ENCODE measurements at places on chromosomes 1 and 21. TPM values are rescaled to one million over a fixed set of nuclear protein-coding genes. Genes with fewer than 3 reads are reported as not detected.

GRCh38 chr1:183590244-183591191, at the start of gene NCF2:
NCF2 (minus strand) TSS chr1:183590459; CDS start chr1:183590329, 130 bp downstream.
- no peak for DNase-seq

- DNase-seq: peak; percentile 61
These were observed 20.9 kb upstream of the RGL1 start for GRCh38 chr1:183783767-183784637.

BLACAT1 gene
- total RNA-seq: not detected

- no peak for DNase-seq
These were observed 48.7 kb downstream of the LHX4 start for GRCh38 chr1:180278596-180279395.

LCE3E gene
- total RNA-seq: not detected

RYR2 gene
- 0.06 TPM for total RNA-seq

FBXO44 gene
- total RNA-seq: 5.2 TPM

TRAPPC10 gene
- total RNA-seq: 21.4 TPM

GRCh38 chr1:211337430-211338223, 11.0 kb downstream of the TRAF5 start:
- DNase-seq: no peak

GRCh38 chr1:201594575-201595245, 55.8 kb downstream of the NAV1 start:
- DNase-seq: no peak

EFNA3 gene
- 1.7 TPM for total RNA-seq

LCE1A gene
- total RNA-seq: not detected

GRCh38 chr21:36807422-36807928, 108.6 kb downstream of the SIM2 start:
- DNase-seq: no peak

ADORA1 gene
- 19.1 TPM for total RNA-seq

DNA sequence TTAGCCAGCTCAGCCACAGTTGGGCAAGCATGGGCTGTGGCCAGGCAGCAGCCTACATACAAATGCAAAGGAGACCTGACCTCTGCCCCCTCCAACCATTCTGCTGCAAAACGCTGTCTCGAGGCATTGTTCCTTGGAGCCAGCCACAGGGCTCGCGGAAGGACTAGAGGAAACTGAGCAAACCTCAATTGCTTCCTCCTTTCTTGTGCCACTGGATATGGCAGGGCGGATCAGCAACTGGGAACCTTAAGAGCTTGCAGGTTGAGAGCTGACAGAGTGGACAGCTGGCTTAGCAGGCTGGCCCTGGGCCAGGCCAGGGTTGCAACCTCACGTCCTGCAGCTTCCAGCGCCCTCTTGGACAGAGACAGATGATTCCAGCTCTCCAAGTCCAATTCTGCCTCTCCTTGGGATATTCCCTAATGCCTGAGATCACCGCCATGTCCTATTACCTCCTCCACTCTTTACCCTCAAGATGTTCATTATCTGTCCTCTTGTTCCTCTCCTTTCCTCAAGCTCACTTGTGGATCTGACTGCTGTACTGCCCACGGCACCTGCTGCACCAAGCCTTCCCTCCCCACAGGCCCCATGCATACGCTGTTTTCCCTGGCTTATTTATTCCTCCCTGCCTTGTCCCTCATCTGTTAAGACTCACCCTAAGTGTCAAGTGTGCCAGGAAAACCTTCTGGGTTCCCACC, 67.5 kb downstream of the SDC3 start:
- DNase-seq: peak; percentile 69
